Nephron progenitor cell (in vitro differentiated cells): ENCODE measurements at places on chromosomes 3 and 15.

GRCh38 chr3:69764861-69765260 lies 25.6 kb downstream of the MITF start:
- peaks cover 24% of the 10 kb centered on the region for H3K4me1 ChIP-seq
- no peaks in the 10 kb centered on the region for H3K36me3 ChIP-seq
- no peak for DNase-seq

GRCh38 chr15:87489456-87489855 lies 767.1 kb downstream of the NTRK3 start:
- H3K27ac ChIP-seq: no peak overlapping the region
- H3K36me3 ChIP-seq: no peaks in the 10 kb centered on the region
- H3K27me3 ChIP-seq: peaks cover 4% of the 10 kb centered on the region
- no peak overlapping the region for H3K4me3 ChIP-seq
- no peaks in the 10 kb centered on the region for H3K4me1 ChIP-seq

GRCh38 chr3:72157748-72158638 lies 373.0 kb upstream of the PROK2 start:
- no peak overlapping the region for H3K4me3 ChIP-seq
- no peak for DNase-seq
- no peak overlapping the region for H3K27ac ChIP-seq
- H3K27me3 ChIP-seq: peaks cover 6% of the 10 kb centered on the region

GRCh38 chr3:113222451-113223086 lies 11.2 kb downstream of the BOC start:
- H3K4me1 ChIP-seq: peaks cover 91% of the 10 kb centered on the region
- peak overlapping the region; percentile 97 for H3K27ac ChIP-seq
- no peaks in the 10 kb centered on the region for H3K27me3 ChIP-seq
- peaks cover 93% of the 10 kb centered on the region for H3K36me3 ChIP-seq

- peaks cover 76% of the 10 kb centered on the region for H3K36me3 ChIP-seq
- no peak for DNase-seq
- H3K4me3 ChIP-seq: no peak overlapping the region
Measured at GRCh38 chr3:58085616-58086015, 77.4 kb downstream of the FLNB start.

- H3K4me3 ChIP-seq: no peak overlapping the region
- H3K36me3 ChIP-seq: no peaks in the 10 kb centered on the region
- H3K4me1 ChIP-seq: peaks cover 5% of the 10 kb centered on the region
- no peaks in the 10 kb centered on the region for H3K27me3 ChIP-seq
- H3K27ac ChIP-seq: no peak overlapping the region
Measured at GRCh38 chr3:175672119-175672689, 813.1 kb downstream of the NAALADL2 start.

- H3K27ac ChIP-seq: no peak overlapping the region
- H3K4me3 ChIP-seq: no peak overlapping the region
- H3K27me3 ChIP-seq: no peaks in the 10 kb centered on the region
- peaks cover 6% of the 10 kb centered on the region for H3K36me3 ChIP-seq
- no peak for DNase-seq
- H3K4me1 ChIP-seq: peaks cover 70% of the 10 kb centered on the region
Measured at GRCh38 chr15:80732818-80733217, 37.7 kb downstream of the ABHD17C start.

- H3K4me1 ChIP-seq: peaks cover 29% of the 10 kb centered on the region
- peaks cover 89% of the 10 kb centered on the region for H3K27me3 ChIP-seq
- no peak for DNase-seq
- H3K4me3 ChIP-seq: peak overlapping the region; percentile 87
- H3K36me3 ChIP-seq: no peaks in the 10 kb centered on the region
- no peak overlapping the region for H3K27ac ChIP-seq
Measured at GRCh38 chr3:42500091-42500490, 2.4 kb upstream of the VIPR1 start.

GRCh38 chr3:141228395-141228794 lies 3.2 kb upstream of the PXYLP1 start:
- H3K4me1 ChIP-seq: peaks cover 28% of the 10 kb centered on the region
- no peak overlapping the region for H3K27ac ChIP-seq
- peaks cover 38% of the 10 kb centered on the region for H3K27me3 ChIP-seq
- peaks cover 23% of the 10 kb centered on the region for H3K36me3 ChIP-seq
- no peak overlapping the region for H3K4me3 ChIP-seq
- DNase-seq: no peak

- peaks cover 3% of the 10 kb centered on the region for H3K27me3 ChIP-seq
- no peak for DNase-seq
- no peak overlapping the region for H3K4me3 ChIP-seq
- H3K27ac ChIP-seq: no peak overlapping the region
- peaks cover 13% of the 10 kb centered on the region for H3K4me1 ChIP-seq
Measured at GRCh38 chr3:143267989-143268388, 148.4 kb downstream of the CHST2 start.

- no peak for DNase-seq
- peaks cover 6% of the 10 kb centered on the region for H3K36me3 ChIP-seq
- no peak overlapping the region for H3K4me3 ChIP-seq
- peaks cover 2% of the 10 kb centered on the region for H3K27me3 ChIP-seq
- H3K27ac ChIP-seq: no peak overlapping the region
Measured at GRCh38 chr3:86037916-86038315, 953.0 kb downstream of the VGLL3 start.

GRCh38 chr15:51096976-51097375 lies 2.3 kb upstream of the TNFAIP8L3 start:
- no peaks in the 10 kb centered on the region for H3K36me3 ChIP-seq
- no peak overlapping the region for H3K4me3 ChIP-seq
- no peak for DNase-seq
- H3K27me3 ChIP-seq: peaks cover 53% of the 10 kb centered on the region
- no peak overlapping the region for H3K27ac ChIP-seq
- peaks cover 12% of the 10 kb centered on the region for H3K4me1 ChIP-seq

DNA sequence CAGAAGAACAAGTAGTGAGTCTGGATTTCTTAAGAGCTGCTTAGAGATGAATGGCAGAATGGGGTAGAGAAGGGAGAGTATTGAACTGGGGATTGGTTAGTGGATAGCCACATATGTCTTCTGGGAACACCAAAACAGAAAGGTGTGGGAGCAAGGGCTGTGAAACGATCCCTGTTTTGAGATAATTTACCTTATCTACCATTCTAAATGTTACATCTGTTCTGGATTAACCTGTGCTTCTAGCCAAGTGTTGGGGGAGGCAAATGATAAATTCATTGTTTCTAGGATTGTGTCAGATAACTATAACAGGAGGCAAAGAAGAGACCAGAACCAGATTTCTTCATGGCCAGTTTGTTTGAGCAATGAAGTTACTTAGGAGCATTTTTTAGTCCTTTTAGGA lies 8.4 kb downstream of the NR1D2 start:
- no peak overlapping the region for H3K4me3 ChIP-seq
- peaks cover 45% of the 10 kb centered on the region for H3K36me3 ChIP-seq
- no peaks in the 10 kb centered on the region for H3K27me3 ChIP-seq
- DNase-seq: no peak
- no peak overlapping the region for H3K27ac ChIP-seq

GRCh38 chr3:14832975-14833722 lies 14.4 kb downstream of the FGD5 start:
- H3K4me1 ChIP-seq: peaks cover 59% of the 10 kb centered on the region
- peaks cover 20% of the 10 kb centered on the region for H3K27me3 ChIP-seq
- H3K36me3 ChIP-seq: no peaks in the 10 kb centered on the region
- no peak overlapping the region for H3K4me3 ChIP-seq
- DNase-seq: no peak

DNA sequence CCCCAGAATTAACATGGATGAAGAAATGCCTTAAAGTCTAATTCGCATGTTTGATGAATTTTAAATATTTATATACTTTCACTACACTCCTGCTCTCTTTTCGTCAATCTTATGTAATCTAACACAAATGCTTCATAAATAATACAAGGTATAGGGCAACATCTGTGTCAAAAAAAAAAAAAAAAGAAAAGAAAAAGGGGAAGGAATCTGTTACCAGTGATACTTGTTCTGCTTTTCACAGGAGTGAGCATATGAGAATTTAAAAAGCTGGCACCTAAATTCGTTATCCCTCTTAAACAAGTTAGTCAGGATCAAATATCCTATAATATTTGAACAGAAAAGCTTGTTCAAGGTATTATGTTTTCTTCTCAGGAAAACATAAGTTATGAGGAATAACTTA lies 243.8 kb downstream of the KCNH8 start:
- no peak overlapping the region for H3K27ac ChIP-seq
- no peak overlapping the region for H3K4me3 ChIP-seq
- H3K27me3 ChIP-seq: no peaks in the 10 kb centered on the region
- H3K36me3 ChIP-seq: no peaks in the 10 kb centered on the region
- no peak for DNase-seq

- no peak for DNase-seq
- no peak overlapping the region for H3K27ac ChIP-seq
- peaks cover 17% of the 10 kb centered on the region for H3K4me1 ChIP-seq
- peak overlapping the region; percentile 87 for H3K4me3 ChIP-seq
Measured at GRCh38 chr3:190320594-190321362, 1.5 kb downstream of the CLDN1 start.
